ENCODE measurements at places on chromosomes 3 and 15. TPM values are rescaled to one million over a fixed set of nuclear protein-coding genes. Genes with fewer than 3 reads are reported as not detected.

DNA sequence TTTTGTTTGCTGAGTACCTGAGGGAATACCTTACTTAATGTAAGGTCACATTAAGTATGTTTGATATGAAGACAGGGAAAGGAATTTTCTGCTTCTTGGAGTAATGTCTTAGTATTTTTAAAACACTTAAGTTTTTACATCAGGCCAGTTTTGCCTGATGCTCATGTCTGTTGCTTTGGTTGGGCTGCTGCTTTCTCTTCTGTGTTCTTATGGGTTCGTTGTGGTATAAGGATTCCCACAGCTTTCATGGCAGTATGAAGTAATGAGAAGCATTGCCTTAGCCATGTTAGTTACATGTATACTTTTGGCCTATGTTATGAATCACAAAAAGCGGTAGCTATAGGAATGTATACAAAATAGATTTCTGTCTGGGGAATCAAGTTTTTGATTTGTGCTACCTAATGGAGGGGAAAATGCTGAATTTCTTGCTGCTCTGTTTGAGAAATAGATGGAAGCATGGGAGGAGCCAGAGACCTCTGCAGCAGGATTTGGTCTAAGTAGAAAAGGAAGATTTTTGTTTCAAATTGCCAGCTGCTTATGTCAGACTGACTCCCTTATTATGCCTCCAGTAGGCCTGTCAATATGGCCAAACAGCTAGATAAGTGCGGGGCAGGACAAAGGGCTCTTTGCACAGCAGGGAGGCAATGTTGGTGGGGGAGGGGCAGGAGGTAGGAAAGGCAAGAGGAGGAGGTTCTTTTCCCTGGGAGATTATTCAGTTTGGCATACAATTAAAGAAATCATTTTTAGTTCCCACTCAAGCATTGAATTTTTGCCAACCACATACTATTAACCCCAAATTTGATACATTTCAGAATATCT is 5.2 kb downstream of the SETD5 start:
- DNase-seq = peak; percentile 85

GRCh38 chr3:56003129-56003528 is 465.1 kb downstream of the ERC2 start:
- DNase-seq = no peak

DNA sequence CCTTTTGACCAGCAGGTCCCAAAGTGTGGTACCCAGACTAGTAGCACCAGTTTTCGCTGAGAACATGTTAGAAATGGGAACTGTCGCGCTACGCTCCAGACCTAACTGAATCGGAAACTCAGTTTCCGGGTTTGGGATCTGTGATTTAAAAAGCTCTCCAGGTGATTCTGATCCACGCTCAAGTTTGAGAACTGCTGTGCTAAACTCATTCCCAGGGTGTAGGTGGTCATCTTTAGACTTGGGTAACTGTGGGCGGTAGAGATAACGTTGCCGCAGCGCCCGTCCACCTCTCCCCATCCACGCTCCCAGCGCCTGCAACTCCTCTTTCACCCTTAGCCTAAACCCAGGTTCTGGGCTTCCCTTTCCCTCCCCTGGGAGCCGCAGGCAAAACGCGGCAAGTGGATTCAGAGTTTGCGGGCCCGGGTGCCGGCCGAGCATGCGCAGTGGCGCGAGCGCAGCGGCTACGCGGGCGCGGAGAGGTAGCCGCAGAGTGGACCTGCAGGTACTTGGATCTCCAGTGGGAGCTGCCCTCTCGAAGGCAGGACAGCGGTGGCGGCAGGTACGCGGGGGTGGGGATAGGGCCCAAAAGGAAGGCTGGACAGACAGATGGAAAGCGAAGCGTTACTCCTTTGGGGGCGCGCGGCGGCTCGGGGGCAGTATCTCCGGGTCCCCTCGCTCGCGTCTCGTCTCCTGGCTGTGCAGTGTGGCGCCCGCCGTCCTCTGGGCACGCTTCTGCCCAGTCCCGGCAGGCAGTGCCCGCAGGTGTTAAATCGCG is at the start of gene PLS1:
Gene PLS1 (plus strand): TSS at position 443 of the 775 bp plus-strand sequence. CDS start 67,845 bp downstream, outside the sequence.
- peak; percentile 84 for DNase-seq

GRCh38 chr15:28184166-28184565 is 85.1 kb upstream of the OCA2 start:
- no peak for DNase-seq

DNA sequence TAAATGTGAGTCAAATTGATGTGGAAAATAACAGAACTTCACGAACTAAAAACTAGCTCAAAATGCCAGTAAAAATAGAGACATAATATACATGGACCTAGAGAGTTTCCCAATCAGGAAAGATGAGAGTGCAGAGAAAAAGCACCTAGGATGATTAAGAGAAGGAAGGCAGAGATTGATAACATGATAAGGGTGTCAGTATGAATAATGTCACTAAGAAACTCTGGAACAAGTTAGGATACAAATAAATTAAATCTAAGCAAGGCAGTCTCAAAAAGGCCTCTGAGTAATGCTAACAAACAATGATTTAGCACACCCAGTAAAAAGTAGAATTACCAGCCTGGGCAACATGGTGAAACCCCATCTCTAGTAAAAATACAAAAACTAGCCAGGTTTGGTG is 304.7 kb upstream of the DPPA4 start:
- DNase-seq = no peak

DNA sequence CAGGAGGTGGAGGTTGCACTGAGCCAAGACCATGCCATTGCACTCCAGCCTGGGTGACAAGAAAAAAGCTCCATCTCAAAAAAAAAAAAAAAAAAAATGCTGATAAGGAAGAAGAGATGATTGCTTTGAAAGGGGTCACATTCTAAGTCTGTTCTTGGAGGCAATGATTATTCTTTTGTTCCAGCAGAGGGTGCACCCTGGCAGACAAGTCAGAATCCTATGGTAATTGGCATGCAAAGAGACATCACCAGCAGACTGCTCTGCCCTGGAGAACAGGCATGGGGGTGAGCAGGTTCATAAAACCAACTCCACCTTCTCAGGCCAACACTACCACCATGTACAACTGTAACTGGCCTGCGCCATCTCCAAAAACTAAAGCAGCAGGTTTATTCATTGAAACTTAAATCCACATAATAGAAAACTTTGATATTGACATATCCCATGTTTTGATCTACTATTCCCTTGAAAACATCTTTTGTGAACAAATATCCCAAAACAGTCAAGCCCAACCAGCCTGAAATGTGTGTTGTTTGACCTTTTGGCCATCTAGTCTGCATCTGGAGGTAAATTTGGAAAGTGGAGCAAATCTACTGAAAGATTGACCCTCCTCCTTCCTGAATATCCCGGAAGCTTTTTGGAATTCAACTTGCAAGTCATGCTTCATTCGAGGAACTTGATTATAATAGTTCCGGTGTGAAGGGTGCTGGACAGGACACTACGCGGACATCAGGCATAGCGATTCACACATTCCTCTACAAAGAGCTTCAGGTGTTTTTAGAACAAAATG is 100.3 kb downstream of the MECOM start:
- no peak for DNase-seq

- DNase-seq = no peak
Observed at GRCh38 chr3:134441821-134442220, 44.0 kb downstream of the ANAPC13 start.

- DNase-seq = no peak
Observed at GRCh38 chr3:31278532-31278931, 254.2 kb upstream of the STT3B start.

- no peak for DNase-seq
Observed at GRCh38 chr3:161043336-161044035, 61.7 kb downstream of the B3GALNT1 start.

DNA sequence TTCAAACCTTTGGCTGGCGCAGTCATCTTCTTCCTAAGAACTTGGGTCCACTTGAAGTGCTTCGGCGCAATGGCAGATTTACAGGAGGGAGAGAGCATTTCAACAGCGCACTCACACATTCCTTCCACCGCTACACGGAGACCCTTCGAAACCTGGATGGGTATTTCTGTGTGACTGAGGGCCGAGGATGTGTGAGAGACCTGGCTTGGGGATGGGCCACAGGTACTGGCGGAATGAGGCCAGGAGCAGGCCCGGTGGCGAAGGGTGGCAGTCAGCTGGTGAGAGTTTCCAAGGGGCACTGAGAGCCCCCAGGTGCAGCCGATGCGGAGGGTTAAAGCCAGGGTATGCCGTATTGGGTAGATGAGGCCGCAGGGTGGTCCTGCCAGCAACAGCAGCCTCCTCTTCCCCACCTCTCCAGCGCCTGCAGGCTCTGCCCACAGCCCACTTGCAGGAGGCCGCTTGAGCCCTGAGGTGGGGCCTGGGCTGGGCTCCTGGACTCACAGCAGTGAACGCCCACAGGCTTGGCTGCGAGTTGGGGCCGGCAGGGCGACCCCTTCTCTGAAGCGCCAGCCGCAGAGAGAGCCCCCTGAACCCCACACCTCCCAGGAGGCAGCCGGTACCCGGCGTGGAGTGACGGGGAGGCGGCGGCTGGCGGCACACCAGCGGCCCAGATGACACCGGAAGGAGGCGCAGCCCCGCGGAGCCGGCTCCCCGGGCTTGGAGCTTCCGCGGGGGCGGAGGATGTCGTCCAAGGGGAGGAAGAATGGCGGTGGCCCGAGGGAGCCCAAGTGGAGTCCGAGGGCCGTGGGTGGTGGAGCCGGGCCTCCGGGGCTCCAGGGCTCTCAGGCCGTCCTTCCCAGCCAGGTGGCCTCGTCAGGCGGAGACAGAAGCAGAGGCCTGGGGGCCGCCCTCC is 166.5 kb downstream of the NSMCE3 start:
- no peak for DNase-seq

DNA sequence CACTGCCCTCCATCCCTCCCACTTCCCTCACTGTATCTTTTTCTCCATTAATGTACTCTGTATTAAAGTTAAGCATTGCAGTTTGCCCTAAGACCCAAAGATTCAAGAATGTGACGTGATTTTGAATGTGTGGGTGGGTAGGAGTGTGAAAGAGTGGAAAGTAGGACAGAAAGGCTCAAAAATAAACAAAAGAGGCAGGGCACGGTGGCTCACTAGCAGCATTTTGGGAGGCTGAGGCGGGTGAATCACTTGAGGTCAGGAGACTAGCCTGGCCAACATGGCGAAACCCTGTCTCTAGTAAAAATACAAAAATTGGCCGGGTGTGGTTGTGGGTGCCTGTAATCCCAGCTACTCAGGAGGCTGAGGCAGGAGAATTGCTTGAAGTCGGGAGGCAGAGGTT is 18.4 kb downstream of the TFRC start:
- DNase-seq = no peak

DNA sequence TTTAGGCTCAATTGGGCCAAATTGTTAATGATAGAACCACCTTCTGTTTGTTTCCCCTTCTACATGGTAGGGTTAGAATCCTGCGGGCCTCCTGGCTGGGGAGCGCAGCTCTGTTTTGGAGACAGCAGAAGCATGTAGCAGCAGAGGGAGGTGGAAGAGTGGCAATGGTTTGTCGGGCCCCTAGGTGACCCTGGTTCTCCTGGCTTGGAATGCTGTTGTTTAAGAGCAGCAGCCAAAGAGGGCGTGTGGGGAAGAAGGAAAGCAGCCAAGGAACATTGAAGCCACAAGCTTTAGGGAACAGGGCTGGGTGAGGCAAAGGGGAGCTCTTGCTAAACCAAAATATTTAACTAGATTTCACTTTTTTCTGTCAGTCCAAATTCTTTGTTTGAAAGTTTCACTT is 213.7 kb upstream of the NR2E3 start:
- no peak for DNase-seq

DNA sequence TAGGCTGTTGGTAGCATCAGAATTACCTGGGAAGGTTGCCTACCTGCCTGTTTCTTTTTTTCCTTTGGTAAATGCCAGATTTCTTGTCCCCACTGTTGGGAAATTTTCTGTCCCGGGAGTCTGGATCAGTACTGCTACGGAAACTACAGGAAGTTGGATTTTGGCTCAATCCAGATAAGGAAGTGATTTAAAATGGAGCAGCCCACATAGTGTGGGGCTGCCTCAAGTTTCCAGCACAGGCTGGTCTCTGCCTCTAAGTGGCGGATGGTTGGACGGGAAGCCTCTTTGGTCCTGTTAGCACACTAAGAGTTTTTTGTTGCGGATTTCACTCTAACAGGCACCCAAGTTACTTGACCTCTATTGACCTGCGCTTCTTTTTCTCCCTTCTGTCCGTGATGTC is 54.7 kb downstream of the EEFSEC start:
- no peak for DNase-seq

DNA sequence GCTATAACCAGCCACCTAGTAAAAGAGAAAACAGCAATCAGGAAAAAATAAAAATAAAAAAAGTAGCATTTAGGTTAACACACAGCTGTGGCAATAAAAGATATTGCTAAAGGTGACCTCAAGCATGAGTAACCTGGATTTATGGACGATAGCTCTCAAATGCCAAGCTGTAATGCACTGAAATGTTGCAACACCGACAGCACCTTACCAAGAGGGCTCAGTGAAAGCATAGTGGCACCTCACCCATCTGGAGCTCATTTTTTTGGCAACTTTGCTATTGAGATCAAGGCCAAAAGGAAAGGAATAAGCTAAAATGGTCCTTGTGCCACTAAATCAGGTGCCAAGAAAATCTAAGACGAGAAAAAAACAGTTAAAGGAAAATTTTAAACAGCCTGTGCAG is 2.5 kb downstream of the HACD2 start:
- no peak for DNase-seq

DNA sequence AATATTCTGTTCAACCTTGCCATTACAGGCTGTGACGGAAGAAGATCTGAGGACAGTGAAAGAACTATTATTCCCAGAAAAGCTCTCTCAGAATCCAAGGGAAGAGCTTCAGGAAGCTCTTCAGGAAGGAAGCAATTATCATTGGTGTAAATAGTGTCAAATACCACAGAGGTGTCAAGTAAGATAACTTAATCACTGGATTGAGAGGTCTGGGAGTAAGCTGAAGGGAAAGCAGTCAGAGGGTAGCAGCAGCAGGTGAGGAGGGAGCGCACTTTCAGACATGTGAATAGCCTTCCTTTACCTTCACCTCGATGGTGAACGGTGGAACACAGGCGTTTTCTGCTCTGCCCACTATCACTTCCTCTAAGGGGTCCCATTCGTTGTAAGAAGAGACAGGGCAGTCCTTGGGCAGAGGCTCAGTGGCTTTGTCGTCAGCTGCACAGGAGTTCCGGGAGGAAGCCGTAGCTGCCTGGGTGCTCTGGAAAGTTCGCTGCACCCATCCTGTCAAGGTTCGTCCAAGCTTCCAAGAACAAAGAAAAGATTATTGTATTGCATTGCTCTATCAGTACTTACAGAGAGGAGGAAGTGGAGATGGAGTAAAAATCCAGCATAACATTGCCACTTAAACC is 1.9 kb downstream of the GATM start:
- DNase-seq = no peak

GRCh38 chr3:30269751-30270445 is 336.5 kb upstream of the TGFBR2 start:
- no peak for DNase-seq

DNA sequence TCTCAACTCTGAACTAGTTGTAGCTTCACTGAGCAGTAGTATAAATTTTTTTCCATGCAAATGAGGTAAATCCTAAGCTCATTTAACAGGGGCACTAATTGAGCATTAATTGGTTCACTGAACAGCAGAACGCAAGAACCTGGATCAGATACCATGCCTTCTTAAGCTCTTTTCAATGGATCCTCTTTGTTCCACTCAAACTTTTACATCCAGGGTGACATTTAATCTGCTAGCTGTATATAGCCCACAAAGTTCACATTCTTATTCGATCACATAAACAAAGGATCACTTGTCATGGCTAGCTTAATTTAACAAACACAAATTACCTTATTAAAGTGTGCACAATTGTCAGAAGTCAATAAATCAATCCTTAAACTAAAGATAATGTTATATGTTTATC is 281.6 kb downstream of the CNTN6 start:
- DNase-seq = no peak

ECE2 gene
- total RNA-seq = 0.24 TPM

RETNLB gene
- total RNA-seq = 89.0 TPM

ZNF609 gene
- total RNA-seq = 35.3 TPM

MAP6D1 gene
- total RNA-seq = 1.3 TPM

XCR1 gene
- total RNA-seq = 0.64 TPM

NDN gene
- 21.4 TPM for total RNA-seq

UQCRC1 gene
- 613 TPM for total RNA-seq

EPHA3 gene
- total RNA-seq = 1.0 TPM

TGM4 gene
- not detected for total RNA-seq

TBCCD1 gene
- 10.7 TPM for total RNA-seq

All from left colon (tissue), 2 donors.